ENCODE measurements at places on chromosomes 3 and 15.

- no peak for DNase-seq
These were observed 822 bp downstream of the ZNF385D start for GRCh38 chr3:21750080-21750696.

GRCh38 chr3:129596194-129597086, 10.0 kb downstream of the PLXND1 start:
- DNase-seq, result no peak

DNA sequence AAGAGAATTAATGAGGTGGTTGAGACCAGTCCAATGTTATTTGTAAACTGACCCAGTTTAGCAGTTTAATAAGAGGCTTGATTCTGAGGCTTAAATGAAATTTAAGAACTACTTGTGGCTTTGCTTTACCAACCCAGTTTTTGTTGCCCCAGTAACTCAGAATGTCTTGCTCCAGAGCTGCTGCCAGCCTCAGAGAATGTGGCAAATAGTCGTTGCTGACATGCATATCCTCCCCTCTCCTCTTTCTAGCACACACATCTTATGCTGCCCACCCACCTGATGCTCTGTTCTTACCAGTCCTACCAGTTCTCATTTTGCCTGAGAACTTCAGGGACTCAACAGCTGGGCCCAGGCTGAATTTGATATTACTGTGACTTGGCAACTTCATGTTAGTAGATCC, 92.4 kb upstream of the TSC22D2 start:
- DNase-seq, result no peak

GRCh38 chr3:124845406-124845805, 41.8 kb downstream of the ITGB5 start:
- DNase-seq, result no peak

DNA sequence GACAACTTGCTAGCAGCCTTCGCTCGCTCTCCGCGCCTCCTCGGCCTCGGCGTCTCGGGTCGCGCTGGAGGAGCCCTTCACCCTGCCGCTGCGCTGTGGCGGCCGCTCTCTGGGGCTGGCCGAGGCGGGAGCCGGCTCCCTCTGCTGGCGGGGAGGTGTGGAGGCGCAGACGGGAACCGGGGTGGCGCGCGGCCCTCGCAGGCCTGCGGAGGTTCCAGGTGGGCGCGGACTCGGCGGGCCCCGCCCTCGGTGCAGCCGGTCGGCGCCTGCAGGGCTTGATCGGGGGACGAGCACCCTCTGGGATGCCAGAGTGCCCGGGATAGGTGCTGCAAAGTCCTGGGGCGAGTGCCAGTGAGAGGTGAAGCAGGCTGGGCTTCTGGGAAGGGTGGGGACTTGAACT, 989.9 kb downstream of the ROBO2 start:
- no peak for DNase-seq

GRCh38 chr3:127991251-127991650, 61.0 kb upstream of the SEC61A1 start:
- DNase-seq, result no peak

GRCh38 chr15:57183614-57184344, 192.5 kb upstream of the CGNL1 start:
- no peak for DNase-seq

- no peak for DNase-seq
These were observed 53.1 kb upstream of the MAP4 start for GRCh38 chr3:48069339-48069738.

DNA sequence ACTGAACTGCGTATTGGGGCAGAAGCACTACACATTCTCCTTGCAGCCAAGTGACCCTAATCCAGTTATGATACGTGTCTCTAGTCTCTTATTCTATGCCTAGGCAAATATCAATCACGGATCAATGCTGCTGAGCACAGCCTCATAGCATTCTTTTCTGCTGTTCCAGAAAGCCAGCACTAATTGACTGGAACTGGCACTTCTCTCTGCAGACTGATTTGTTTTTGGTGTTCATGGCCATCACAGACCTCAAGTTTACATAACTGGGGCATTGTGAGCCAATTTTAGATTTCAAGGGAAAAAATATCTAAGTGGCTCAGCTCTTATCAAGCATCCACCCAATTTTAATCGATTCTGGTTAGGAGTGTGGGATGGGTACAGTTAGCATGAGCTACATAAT, 37.9 kb downstream of the GLDN start:
- DNase-seq, result no peak

- DNase-seq, result no peak
These were observed 58.8 kb downstream of the KIF9 start for GRCh38 chr3:47223755-47224154.

DNA sequence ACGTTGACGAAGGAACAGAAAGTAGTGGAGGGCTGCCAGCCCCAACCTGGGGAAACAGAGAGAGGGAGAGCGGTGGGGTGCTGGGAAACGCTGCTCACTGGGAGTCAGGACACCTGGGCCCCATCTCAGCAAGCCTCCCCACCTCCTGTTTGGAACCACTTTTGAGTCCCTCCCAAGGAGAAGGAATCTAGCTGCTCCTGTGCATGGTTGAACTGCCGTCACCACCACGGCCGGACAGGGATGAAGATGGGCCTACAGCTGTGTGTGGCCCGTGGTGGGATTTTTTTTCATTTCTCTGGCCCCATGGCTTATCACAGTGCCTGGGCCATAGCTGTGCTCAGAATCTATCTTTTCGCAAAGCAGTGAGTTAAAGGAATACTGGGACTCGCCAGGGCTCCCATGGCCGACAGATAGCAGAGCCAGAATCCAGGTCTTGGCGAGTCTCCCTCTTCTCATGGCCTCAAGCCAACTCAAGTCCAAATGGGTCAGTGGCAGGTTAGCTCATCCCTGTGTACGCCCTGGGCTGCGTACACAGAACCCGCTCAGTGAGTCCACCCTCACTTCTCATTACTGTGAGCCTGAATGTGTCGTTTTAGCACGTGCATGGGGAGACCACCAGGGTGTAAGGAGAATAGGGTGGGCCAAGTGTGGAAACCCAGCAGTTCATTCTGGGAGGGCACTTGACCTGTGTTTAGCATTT, 271.2 kb downstream of the FAM43A start:
- DNase-seq, result no peak

- no peak for DNase-seq
These were observed 53.2 kb downstream of the SLTM start for GRCh38 chr15:58880320-58880719.
